ENCODE measurements at places on chromosomes 3 and 15.
A peak's percentile ranks its signal among the peaks of the same experiment; 100 is the strongest.

DNA sequence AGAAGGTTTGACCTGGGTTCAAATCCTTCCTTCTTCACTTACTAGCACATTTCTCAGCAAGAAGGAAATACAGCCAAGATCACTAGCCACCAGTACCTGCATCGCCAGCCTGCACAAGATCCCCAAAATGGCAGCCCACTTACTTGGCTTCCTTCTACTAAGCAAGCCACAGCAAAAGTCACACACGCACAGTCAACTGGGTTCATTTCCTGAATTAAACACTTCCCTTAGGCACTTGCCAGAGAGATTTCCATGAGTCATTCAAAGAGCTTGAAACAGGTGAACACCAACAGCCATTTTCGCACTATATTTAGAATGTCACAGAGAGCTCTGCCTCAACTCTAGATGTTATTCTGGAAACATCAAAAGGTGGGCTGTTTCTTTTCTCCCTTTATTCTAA lies 42.6 kb downstream of the MGLL start:
- DNase-seq: no peak

- DNase-seq: no peak
Measured at GRCh38 chr3:86982883-86983282, 8.1 kb downstream of the VGLL3 start.

DNA sequence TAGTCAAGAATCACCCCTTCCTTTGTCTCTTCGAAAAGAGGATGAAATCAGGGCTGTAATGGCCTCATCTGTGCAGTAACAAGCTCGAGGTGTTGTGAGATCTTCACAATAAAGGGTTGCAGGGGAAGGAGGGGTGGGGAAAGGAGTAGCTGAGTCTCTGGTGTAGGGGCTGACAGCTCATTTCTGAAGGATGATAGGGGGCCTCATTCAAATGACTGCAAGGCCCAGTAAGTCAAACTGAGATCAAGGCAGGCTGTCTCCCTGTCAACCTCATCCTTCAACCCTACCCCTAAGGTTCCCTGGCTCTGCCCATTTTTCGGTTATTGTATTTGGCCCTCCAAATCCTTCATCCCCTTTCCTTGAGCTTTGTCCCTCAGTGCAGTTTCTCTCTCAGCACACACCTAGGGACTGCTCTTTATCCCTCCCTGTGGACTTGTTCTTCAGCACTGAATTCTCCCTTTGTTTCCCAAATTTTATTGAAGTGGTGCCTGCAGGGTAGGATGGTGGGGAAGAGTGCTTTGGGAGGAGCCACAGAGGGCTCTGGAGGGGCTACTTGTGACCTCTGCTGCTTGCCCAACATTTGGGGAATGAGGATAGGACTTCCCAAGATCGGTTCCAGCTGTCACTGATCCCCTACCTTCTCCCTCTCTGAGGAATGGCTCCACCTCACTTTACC lies 38.1 kb downstream of the ZNF589 start:
- DNase-seq: no peak

DNA sequence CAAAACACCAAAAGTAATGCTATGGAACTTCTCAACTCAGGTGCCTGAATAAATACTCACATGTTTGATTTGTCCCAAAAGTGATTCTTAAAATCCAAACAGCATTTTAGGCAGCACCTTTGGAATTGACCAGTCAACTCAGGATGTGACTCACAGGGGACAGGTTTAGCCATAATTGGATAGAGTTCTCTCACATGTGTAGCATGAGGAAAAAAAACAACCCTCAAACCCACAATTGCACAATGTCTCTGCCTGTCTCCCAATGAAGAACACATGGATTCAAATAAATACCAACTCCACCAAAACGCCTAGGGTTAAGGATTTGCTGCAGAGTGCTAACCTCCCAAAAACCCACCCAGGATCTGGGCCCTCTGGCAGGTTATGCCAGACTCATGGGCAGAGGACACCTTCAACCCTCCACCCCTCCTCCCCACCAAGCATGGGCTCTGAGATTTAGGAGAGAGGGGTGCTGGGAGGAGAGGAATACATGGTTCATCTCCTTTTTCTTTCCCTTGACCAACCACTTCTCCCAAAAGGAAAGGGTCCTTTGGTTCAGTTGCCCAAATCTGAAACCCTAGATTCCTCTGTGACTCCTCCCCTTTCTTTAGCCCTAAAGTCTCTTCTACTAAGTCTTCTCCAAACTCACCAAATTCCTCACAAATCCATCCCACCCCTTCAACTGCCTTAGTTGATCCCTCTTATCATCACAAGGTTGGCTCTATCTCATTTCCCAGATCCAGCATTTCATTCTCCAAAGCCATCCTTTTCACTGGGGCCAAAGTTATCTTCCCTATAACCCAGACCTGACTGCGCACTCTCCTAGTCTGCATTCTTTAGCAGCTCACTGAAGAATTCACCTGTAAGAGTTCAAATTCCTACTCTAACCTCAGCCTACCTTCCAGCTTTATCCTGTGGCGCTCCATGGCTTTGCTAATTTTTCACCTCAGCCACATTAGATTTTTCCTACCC lies 7.7 kb downstream of the RYK start:
- DNase-seq: peak; percentile 30

DNA sequence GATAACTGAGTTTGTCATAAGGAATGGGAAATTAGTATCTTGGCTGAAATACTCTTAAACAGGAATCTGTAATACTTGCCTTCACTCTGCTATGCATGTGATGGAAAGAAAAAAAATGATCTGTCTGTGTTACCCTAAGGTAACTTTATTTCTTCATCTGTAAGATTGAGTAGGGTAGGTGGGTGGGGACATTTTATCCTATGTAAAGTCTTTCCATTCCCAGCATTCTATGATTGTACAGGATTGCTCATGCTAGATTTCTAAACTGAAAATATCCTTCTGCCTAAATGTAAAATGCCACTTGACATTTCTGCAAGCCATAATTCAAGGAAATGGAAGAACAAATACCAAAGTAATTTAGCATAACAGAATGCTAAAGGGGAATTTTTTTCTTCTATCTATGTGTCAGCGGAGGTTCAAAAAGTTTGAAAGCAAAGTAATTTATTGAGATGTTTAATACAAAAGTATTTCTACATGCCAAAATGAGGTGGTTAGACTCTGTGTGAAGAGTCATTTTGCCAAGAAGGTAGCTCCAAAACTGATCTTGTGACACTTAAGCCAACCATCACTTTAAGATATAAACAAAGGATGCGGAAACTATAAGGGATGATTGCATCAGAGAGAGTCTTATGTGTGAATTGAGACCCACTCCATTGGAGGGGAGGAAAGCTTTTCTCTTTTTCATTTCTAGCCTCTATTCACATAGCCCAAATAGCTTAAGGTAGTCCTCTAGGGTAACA lies 46.6 kb upstream of the SERPINI2 start:
- DNase-seq: peak; percentile 18

DNA sequence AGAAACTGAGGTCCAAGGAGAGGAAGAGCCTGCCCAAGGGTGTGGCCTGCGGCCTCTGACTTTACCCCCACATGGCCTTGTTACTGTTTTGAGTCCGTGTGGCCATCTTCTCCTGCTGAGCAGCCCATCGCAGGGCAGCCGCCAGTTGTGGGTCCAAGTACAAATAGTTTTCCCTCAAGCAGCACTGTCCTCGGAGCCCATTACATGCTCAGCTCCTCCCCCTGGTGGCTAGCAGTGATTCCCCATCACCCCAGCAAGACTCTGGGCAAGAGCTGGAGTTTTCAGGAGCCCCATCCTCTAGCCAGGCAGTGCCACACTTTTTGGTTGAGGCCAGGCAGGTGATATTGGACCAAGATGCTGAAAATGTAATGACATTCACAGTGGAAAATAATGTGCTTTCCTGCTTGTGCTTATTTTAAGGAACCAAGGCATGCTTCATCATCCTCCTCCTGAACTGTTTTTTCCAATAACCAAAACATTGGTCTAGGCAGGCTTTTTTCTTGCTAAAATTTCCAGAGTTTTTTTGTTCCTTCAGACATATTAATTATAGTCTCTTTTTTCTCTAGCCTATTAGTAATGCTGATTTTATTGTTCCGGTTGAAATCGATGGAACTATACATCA lies 23.2 kb upstream of the VILL start:
- DNase-seq: peak; percentile 84

DNA sequence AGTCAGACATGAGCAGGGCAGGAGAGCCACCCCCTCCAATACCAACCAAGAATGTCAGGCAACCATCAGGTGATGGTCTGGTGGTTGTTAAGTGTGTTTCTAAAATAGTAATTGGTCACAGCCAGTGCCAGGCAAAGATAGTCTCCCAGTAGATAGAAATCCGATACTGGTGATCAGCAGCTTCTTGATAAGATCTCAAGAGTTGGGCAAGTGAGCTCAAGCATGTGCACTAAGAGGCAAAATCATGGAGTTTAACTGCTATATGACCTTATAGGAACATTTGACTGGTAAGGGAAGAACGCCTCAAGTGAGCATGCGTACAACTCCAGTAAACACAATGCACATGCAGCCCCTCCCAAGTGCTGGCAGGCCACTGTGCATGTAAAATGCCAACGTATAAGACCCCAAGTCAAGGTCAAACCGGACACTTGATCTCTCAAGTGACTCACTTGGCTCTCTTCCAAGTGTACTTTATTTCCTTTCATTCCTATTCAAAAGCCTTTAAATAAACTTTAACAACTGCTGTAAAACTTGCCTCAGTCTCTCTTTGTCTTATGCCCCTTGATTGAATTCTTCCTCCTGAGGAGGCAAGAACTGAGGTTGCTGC lies 36.0 kb upstream of the CBLB start:
- no peak for DNase-seq

GRCh38 chr15:38085114-38085513 lies 150.7 kb downstream of the TMCO5A start:
- DNase-seq: peak; percentile 34

DNA sequence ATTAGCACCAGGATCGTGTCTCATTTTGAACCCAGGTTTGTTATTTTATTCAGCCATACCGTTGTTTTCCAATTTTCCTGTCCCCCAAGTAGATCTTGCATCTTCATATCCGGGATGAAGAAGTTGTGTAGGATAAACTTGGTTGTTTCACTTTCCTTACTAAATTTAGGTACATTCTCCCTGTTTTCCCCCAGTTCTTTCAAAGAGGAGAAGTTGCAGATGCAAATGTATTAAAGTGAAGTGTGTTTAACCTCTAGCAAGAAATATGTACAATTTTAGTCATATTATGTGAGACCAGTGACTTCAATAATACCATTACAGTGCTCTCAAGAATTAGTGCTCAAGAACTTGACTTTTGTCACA lies 1.3 kb downstream of the ATXN7 start:
- no peak for DNase-seq

DNA sequence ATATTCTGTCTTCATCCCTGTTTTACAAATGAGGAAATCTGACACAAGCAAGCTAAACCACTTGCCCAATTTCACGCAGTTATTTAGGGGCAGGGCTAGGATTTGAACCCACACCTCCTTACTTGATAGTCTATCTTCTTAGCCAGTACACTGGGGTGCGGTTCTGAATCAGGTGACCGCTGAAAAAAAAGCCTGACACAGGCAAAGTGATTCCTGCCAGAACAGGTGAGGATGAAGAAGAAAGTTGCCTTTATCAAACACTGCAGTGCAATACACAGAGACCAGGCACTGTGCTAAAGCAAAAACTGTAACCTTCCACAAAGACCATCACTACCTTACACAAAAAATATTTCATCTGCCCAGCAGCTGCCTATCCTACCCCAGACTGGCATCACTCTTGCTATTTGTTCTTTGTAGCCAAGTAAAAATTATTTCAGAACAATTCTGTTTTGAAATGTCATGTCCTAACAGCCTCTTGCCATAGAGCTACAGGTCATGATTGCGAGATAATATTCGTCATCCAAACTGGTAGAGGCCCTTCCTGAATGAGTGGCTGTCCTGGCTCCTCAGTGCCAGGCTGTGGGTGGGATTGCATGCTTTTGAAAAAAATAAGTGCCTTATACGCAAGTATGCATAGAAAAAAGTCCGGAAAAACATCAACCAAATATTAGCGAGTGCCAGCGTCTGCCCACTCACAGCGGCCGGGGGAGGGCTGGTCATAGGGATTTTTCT lies 142.3 kb upstream of the TPM1 start:
- no peak for DNase-seq

DNA sequence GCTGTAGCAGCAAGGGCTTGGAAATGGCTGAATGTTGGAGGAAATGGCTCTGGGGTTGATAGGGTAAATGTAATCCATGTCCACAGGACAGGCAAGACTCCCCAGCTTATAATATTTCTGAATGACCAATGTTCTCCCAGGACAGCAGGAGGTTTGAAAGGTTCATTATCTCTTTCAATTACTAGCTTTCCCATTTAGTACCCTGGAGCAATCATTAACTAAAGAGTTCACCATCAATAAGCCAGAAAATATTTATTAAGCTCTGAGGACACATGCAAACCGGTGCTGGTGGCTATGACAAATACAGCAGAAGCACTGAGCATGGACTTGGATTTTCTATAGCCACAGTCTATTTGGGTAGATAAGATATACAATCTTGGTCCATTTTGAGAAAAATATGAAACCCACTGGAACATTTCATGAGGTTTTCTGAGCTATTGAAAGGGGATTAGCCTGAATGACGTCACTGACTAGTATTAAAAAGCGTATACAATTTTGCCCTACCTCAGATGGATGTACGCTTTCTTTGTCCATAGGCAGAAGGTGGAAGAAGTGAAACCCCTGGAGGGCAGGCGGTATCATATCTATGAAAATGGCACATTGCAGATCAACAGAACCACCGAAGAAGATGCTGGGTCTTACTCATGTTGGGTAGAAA lies 166.2 kb downstream of the CHL1 start:
- no peak for DNase-seq

DNA sequence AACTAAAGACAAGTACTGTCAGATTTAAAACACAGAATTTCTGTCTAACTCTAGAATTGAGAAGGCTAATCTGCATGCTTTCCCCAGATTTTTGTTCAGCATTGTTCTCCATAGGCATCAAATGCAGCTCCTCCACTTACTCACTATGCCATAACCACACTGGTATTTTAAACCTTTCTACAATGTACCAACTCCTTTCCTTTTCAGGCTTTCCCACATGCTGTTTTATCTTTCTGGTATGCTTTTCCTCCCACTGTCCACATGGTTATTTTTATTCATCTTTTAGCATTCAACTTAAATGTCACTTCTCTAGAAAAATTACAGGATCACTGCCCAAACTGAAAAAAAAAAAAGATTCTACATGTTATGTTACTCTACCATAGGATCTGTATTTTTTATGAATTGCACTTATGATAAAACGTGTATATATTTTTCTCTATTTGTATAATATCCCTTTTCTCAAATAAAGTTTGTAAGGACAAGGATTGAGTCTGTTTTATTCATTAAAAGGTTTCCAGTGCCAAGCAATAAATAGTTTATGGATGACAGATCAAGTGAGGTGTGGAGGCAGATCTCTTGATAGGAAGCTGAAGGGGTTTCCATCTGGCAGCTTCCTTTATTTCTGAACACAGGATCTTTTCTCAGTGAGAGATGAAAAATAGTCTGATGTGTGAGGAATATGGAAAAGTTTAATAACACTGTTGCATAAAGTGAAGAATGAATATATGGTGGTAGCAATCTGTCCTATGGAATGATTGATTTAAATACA lies 1064.5 kb downstream of the ZPLD1 start:
- DNase-seq: no peak

DNA sequence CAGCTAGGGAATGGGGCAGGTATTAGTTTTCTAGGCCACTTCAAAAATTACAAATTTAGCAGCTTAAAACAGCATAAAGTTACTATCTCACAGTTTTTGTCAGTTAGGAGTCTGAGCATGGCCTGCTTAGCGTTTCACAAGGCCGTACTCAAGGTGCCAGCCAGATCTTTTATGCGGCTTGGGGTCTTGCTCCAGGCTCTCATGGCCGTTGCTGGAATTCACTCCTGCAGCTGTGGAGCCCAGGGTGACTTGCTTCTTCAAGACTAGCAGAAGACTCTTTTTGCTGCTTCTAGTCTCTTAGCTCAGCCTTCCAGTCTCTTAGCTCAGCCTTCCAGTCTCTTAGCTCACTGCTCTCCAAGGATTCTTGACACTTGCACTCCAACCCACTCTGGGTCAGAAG lies 242.1 kb upstream of the CTDSPL start:
- DNase-seq: no peak

All from hematopoietic multipotent progenitor cell treated with erythropoietin and hydrocortisone succinate and interleukin-3 and kit ligand, for 6 days (in vitro differentiated cells).